ENCODE measurements at places on chromosomes 12 and 14. TPM values are rescaled to one million over a fixed set of nuclear protein-coding genes. Genes with fewer than 3 reads are reported as not detected.

GRCh38 chr12:102879144-102879763 lies 37.8 kb downstream of the PAH start:
- peak; percentile 54 for DNase-seq
- no peaks in the 10 kb centered on the region for H3K4me1 ChIP-seq
- H3K27ac ChIP-seq, result no peak overlapping the region
- no peak overlapping the region for H3K4me3 ChIP-seq
- H3K36me3 ChIP-seq, result no peaks in the 10 kb centered on the region

Gene RFLNA
- not detected for total RNA-seq

Gene MYH6
- not detected for total RNA-seq

DNA sequence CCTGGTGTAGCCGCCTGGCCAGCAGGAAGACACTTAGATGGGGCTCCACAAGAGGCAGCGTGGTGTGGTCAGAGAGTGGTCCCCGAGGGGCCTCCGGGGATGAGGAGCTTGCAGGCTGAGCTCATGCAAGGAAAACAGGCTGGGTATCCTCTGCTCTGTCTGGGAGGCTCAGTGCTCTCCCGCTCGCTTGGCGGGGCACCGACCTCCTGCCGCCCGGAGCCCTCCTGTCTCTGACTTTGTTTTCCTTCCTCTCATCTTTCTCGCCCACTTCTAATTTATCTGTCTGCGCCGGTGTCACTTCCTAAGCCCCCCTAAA lies 31.3 kb upstream of the DLK1 start:
- no peak overlapping the region for H3K27ac ChIP-seq
- H3K27me3 ChIP-seq, result peaks cover 4% of the 10 kb centered on the region
- no peaks in the 10 kb centered on the region for H3K4me1 ChIP-seq
- no peak for DNase-seq

DNA sequence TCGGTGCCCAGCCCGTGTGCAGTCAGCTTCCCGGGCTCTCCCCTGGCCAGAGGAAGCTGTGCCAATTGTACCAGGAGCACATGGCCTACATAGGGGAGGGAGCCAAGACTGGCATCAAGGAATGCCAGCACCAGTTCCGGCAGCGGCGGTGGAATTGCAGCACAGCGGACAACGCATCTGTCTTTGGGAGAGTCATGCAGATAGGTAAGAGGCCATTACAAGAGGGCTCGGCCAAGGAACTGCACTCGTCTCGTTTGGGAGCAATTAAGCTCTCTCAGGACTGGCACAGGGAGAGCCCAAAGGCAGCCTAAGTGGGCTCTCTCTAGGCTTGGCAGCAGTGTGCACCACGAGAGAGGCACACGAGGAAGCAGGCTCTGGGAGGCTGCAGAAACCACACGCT lies 3.7 kb downstream of the WNT5B start:
- no peak overlapping the region for H3K27ac ChIP-seq
- H3K36me3 ChIP-seq, result no peaks in the 10 kb centered on the region
- no peak overlapping the region for H3K4me3 ChIP-seq
- H3K4me1 ChIP-seq, result peaks cover 14% of the 10 kb centered on the region

Gene PIWIL1
- total RNA-seq, result not detected

- H3K27ac ChIP-seq, result no peak overlapping the region
- no peak for DNase-seq
- H3K36me3 ChIP-seq, result no peaks in the 10 kb centered on the region
- H3K4me3 ChIP-seq, result no peak overlapping the region
These were observed 108.7 kb upstream of the NCOR2 start for GRCh38 chr12:124675881-124676713.

DNA sequence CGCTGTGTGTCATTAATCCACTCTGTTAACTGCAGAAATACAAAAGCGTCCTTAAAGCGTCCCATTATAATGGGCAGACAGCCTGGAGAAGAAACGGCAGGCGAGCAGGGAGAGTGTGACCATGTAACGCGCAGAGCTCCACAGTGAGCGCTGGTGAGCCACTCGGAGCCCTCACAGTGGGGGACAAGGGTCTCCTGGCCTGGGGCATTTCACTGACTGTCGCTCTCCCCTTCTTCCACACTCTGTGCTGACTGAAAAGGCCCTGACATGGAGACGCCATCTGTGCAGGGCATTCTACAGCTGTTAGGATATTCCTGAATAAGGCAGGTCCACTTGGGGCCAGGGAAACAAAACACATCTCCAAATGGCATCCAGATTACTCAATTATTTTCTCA lies 24.2 kb downstream of the CCDC92 start:
- no peaks in the 10 kb centered on the region for H3K4me1 ChIP-seq
- no peak overlapping the region for H3K27ac ChIP-seq

DNA sequence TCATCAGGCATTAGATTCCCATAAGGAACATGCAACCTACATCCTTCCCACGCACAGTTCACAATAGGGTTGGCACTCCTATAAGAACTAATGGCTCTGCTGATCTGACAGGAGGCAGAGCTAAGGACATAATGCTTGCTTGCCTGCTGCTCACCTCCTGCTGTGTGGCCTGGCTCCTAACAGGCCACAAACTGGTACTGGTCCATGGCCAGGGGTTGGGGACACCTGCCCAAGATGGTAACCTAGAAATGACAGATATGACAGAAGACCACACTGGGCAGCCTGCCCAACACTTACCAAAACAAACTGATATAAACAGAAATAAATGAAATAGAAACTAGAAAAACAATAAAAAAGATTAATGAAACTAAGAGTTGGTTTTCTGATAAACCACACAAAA lies 325.6 kb downstream of the SEC23A start:
- H3K4me1 ChIP-seq, result no peaks in the 10 kb centered on the region
- no peaks in the 10 kb centered on the region for H3K27me3 ChIP-seq
- H3K27ac ChIP-seq, result no peak overlapping the region
- no peaks in the 10 kb centered on the region for H3K36me3 ChIP-seq

GRCh38 chr12:64180951-64181350 lies 41.1 kb downstream of the KICS2 start:
- H3K27me3 ChIP-seq, result no peaks in the 10 kb centered on the region
- H3K4me3 ChIP-seq, result no peak overlapping the region
- no peaks in the 10 kb centered on the region for H3K4me1 ChIP-seq
- DNase-seq, result no peak

Gene LMNTD1
- total RNA-seq, result not detected

DNA sequence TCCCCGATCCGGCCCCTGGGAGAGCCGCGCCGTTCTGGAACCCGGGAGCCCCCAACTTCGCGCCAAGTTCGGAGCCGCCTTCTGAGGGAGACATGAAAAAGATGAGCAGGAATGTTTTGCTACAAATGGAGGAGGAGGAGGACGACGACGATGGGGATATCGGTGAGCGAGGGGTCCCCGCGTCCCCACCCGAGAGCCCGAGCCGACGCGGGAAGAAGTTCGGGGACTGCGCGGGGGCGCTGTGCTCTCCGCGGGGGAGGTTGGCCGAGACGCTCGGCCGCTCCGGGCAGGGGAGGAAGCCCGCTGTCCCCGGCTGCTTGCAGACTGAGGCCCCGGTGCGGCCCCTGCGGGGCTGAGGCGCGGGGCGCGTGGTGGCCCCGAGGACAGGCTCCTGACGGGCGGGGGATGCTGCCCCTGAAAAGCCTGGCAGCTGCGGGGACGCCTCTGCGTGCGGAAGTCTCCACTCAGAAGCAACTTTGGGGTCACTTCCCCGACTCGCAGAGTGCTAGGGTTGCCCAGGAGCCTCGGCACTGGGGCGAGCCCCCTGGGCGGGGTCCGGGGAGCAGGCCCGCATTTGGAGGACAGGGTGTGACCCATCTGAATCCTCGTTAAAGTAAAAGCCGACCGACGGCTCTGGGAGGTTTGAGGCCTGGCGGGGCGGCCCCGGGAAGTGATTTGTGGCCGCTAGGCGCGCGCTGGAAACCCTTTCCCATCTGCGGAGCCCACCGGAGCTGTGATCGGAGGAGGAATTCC lies 511 bp downstream of the ANO6 start:
- no peaks in the 10 kb centered on the region for H3K27me3 ChIP-seq
- peaks cover 37% of the 10 kb centered on the region for H3K4me1 ChIP-seq
- H3K27ac ChIP-seq, result peak overlapping the region; percentile 94
- no peaks in the 10 kb centered on the region for H3K36me3 ChIP-seq
- DNase-seq, result peak; percentile 64
- H3K4me3 ChIP-seq, result peak overlapping the region; percentile 96

DNA sequence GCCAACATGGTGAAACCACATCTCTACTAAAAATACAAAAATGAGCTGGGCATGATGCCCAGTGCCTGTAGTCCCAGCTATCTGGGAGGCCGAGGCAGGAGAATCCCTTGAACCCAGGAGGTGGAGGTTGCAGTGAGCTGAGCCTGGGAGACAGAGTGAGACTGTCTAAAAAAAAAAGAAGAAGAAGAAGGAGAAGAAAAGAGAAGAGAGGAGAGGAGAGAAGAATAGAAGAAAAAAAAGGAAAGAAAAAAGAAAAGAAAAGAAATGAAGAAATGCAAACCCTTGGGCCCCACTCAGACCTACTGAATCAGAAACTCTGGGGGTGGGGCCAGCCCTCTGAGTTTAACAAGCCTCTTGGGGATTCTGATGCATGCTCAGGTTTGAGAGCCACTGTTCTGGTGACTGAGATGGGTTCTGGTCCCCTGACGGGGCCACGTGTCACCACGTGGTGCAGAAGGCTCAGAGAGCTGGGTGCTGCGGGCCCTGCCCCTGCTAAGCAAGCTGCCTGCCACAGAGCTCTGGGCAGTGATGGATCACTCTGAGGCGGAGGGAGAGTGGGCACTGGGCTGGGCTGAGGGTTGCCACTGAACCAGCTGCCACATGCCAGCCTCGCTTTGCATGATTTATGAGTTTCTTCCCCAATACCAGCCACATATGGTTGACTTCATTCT lies 37.5 kb downstream of the ERH start:
- peak; percentile 46 for DNase-seq
- no peak overlapping the region for H3K27ac ChIP-seq
- H3K36me3 ChIP-seq, result no peaks in the 10 kb centered on the region
- no peaks in the 10 kb centered on the region for H3K27me3 ChIP-seq
- H3K4me1 ChIP-seq, result peaks cover 27% of the 10 kb centered on the region
- H3K4me3 ChIP-seq, result no peak overlapping the region

GRCh38 chr12:6840330-6840729 lies 395 bp upstream of the GNB3 start:
- H3K4me3 ChIP-seq, result no peak overlapping the region
- H3K4me1 ChIP-seq, result peaks cover 2% of the 10 kb centered on the region
- no peak overlapping the region for H3K27ac ChIP-seq
- no peak for DNase-seq

Gene TEX52
- total RNA-seq, result 0.29 TPM

GRCh38 chr12:57175428-57176138 lies 28.2 kb upstream of the LRP1-AS start:
- peak; percentile 72 for DNase-seq
- H3K36me3 ChIP-seq, result no peaks in the 10 kb centered on the region
- no peak overlapping the region for H3K4me3 ChIP-seq
- H3K27ac ChIP-seq, result no peak overlapping the region

Gene RIMBP2
- total RNA-seq, result not detected

Gene POTEM
- not detected for total RNA-seq

Gene ATL1
- total RNA-seq, result 0.81 TPM

Gene PDE3A
- not detected for total RNA-seq

- H3K4me1 ChIP-seq, result no peaks in the 10 kb centered on the region
- no peak overlapping the region for H3K4me3 ChIP-seq
- no peaks in the 10 kb centered on the region for H3K36me3 ChIP-seq
- H3K27me3 ChIP-seq, result no peaks in the 10 kb centered on the region
These were observed 492.2 kb downstream of the APAF1 start for GRCh38 chr12:99137124-99137855.

DNA sequence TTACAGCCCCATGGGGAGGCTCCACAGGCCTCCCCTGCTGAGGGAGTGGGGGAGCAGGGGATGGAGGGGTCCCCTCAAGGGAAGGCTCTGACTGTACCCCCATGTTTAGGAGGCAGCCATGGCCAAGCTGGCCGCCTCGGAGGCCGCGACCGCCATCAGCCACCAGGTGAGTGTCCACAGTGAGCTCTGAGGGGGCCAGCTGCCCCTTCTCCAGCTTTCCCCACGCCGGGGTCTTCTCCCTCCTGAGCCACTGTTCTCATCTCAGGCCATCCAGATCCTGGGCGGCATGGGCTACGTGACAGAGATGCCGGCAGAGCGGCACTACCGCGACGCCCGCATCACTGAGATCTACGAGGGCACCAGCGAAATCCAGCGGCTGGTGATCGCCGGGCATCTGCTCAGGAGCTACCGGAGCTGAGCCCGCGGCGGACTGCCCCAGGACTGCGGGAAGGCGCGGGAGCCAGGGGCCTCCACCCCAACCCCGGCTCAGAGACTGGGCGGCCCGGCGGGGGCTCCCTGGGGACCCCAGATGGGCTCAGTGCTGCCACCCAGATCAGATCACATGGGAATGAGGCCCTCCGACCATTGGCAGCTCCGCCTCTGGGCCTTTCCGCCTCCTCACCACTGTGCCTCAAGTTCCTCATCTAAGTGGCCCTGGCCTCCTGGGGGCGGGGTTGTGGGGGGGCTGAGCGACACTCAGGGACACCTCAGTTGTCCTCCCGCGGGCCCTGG lies 13.6 kb downstream of the ACADS start:
- no peaks in the 10 kb centered on the region for H3K27me3 ChIP-seq
- DNase-seq, result no peak
- peaks cover 2% of the 10 kb centered on the region for H3K36me3 ChIP-seq
- no peak overlapping the region for H3K27ac ChIP-seq
- no peak overlapping the region for H3K4me3 ChIP-seq

GRCh38 chr14:72957213-72957612 lies 30.9 kb downstream of the DCAF4 start:
- no peaks in the 10 kb centered on the region for H3K4me1 ChIP-seq
- no peak overlapping the region for H3K4me3 ChIP-seq
- peaks cover 23% of the 10 kb centered on the region for H3K36me3 ChIP-seq
- H3K27ac ChIP-seq, result no peak overlapping the region

Gene CCDC85C
- 6.8 TPM for total RNA-seq

Gene SNX6
- total RNA-seq, result 62.8 TPM
